ENCODE measurements at places on chromosomes 5 and 9.

- no peak for DNase-seq
Measured at GRCh38 chr5:6448622-6449464, at the start of gene UBE2QL1. UBE2QL1 (plus strand) TSS chr5:6448859; CDS start chr5:6448894, 35 bp downstream.

DNA sequence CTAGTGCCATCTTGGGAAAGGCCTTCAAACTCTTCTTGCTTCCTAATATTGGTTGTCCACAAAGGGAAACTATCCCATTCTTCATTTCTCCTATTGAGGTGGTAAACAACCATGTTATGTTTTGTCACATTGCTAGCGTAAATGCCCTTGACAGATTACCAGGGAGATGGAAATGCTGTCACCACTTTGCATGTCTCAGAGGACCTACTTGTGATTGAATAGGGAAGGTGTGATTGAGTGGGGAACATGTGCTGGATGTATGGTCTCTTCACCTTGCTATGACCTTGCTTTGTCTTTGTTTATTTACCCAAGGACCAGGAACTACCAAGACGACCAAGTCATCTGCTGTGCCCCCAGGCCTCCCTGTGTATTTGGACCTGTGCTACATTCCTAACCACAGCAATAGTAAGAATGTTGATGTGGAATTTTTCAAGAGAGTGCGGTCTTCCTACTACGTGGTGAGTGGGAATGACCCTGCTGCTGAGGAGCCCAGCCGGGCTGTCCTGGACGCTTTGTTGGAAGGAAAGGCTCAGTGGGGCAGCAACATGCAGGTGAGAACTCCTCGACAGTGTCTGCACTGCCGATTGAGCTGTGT lies 96.1 kb downstream of the MAP1B start:
- no peak for DNase-seq

DNA sequence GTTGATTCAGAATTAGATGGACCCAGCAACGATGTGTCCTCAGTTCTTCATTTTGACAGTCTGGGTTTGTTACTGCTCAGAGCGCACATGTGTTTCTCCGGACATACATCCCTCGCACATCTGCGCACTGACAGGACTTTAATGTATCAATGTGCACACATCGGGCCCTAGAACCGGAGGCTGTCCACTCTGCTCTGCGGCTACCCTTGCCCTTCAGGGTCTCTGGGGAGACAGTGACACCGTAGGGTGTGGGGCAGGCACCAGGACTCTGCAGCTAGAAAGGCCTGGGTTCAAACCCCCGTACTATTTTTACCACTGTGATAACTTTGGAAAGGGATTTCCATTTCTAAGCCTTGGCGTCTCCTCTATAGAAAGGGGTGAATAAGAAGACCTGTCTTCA lies 23.5 kb upstream of the LPCAT1 start:
- no peak for DNase-seq

DNA sequence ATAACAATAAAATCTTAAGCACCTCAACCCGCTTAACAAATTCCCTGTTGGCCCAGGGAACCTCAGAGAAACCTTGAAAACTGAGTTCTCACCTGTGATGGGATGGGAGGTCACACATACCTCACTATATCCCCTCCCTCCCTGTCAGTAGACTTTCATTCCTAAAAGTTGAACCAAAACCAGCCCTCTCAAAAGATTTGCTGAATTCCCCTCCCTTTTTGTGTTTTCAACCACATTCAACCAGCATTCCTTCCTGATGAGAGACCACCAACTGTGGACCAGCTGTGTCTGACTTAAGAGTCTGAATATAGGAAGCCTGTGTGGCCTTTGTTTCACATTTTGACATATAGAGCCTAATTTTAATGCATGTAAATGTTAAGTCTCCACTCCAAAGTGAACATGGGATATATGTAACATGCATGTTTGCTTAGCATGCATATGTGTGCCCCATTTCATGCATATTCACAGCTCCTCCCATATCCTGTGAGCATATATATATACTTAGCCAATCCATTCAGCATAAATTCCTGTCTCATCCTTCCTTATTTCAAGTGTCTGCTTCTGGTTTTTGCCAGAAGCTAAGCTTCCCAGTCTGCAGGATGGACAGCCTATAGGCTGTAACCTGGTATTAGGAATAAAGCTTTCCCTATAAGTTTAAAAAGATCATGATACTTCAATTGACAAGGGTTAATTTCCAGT lies 604.6 kb downstream of the PTPRD start:
- DNase-seq = no peak

- DNase-seq = no peak
Measured at GRCh38 chr5:68894673-68895072, 199.1 kb upstream of the SLC30A5 start.

DNA sequence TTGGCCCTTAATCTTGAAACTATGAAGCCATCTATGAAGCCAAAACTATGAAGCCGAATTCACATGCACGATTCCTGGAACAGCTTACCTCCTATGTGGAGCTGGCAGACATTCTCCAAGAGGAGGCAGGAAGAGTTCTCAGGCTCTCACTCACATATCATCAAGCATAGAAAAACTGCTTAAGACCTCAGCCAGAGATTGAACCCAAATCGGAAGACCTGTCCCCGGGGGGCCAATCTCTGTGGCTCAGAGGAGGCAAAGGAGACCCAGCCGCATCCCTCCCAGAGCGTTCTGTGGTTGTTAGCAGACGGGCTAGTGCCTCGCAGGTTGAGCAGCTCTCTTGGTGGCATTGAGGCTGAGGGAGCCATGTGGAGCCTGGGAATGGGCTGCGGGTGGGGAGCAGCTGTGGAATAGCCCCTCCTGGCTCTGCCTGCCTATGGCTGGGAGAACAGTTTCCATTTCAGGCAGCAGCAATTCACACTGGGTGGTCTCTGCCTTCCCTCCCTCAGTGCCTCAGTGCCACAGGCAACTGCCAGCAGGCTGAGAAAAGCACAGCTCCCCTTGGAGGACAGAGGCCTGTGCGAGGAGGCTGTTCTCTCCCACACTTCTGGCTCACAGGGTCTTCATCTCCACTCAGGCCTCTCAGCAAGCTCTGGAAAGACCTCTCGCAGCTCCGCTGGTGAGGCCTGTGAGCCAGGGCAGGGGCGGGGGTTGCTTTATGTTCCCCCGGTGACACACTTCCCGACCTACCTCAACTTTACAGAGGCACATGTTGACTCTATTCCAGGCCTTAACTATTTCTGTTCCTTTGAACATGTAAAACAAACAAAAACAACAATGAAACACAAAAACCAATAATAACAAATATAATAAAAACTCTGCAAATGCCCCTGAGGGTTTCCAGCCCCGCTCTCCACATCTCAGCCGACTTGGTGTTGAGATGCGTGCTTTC lies 17.4 kb upstream of the TMEM174 start:
- DNase-seq = no peak

DNA sequence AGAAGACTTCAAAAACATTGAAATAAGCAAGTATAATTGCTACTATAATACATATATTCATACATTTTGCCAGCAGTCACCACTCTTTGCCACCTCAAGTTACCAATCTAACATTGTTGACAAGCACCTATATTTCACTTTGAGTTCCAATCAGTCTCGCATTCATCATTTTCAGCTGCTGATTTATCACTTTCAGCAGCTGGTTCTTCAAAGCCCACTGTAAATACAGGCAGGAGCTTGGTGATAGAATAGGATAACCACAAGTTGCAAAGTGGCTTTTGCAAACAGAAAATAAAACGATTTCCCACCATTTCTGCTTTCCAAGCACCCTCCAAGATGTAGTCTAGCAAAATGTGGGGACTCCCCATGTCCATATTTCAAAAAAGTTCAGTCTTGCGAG lies 114.2 kb upstream of the ITGA1 start:
- no peak for DNase-seq

DNA sequence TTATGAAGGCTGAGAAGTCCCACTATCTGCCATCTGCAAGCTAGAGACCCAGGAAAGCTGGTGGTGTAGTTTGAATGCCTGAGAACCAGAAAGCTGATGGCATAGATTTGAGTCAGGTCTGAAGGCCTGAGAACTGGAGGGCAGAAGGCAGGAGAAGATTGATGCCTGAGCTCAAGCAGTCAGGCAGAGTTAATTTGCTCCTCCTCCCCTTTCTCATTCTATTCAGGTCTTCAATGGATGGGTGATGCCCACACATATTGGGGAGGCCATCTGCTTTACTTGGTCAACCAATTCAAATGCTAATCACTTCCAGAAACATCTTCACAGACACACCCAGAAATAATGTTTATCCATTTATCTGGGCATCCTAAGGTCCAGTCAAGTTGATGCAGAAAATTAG lies 87.6 kb upstream of the CPLX2 start:
- DNase-seq = no peak

- DNase-seq = no peak
Measured at GRCh38 chr9:123453076-123453667, 97.2 kb downstream of the CRB2 start.

All from GM04504 (cell line).